ENCODE measurements at places on chromosomes 12 and 14.

GRCh38 chr12:82047446-82047845, 288.3 kb upstream of the PPFIA2 start:
- DNase-seq, result no peak

- DNase-seq, result no peak
These were observed 380.6 kb downstream of the DPF3 start for GRCh38 chr14:72513346-72513745.

GRCh38 chr12:14871247-14871646, 14.4 kb downstream of the MGP start:
- no peak for DNase-seq

- DNase-seq, result no peak
These were observed 7.9 kb upstream of the OAS2 start for GRCh38 chr12:112970391-112970790.

DNA sequence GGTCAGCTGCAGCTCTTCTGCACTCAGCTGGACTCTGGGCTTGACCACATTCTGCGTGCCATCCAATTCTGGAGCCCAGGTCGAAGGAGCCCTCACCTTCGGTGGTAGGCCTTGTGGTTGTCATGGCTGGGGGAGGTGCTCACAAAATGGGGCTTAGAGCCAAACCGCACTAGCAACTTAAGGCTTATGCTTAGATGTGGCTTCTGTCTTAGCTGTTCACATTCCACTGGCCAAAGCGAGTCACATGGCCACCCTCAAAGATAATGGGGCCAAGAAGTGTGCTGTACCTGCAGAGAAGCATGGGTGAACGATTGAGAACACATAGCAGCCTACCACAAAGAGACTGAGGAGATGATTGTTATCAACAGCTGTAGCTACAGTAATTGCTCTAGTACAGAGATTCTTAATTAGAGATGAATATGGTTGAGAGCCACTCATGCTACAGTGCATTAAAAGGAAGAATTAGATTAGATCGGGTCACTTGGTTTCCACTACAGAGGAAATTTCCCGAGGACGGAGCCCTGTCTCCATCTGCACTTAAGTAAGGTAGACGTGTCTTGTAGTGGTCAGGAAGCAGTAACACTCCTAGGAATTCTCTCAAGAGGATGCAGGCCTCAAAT, 334.6 kb upstream of the FKBP4 start:
- DNase-seq, result no peak

DNA sequence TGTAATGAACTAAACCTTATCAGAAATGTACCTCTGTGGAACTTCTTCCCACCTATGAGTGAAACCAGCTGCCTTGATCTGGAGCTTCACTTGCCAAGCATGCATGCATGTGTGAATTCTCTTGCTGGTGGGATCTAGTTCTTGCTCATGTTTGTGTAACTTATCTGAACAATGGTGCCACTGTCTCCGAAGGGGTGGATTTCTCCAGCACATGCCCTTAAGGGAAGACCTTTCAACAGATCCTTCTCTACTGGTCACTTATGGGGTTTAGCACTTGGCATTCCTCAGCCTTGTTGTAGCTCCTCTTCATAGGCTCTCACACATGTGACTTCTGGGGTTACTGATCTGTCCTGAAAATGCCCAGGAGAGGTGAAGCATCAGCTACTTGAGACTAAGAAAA, 25.0 kb downstream of the SMOC1 start:
- no peak for DNase-seq

DNA sequence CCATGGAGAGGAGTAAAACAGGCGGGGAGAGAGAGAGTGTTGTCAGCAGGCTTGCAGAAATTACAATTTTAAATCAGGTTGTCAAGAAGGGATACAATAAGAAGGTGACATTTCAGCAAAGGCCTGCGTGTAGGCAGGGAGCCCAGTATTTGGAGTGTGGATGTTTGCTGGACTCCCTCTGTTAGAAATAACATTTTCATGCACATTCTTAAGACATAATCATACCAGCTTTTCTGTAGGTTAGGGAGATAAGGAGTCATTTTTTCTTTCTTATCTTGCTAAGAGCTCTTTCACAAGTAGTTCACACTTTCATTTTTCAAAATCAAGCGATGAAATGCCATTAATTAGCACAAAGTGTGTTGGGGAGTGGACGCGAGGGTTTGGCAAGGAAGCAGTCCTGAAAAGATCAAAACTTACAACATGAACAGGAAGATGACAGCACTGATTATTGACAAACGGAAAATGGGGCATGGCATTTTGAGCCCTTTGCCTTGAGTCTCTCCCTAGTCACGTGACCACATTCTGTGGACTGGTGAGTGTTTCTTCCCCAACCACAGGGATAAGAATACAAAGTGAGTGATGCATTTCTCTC, 160.2 kb downstream of the DAD1 start:
- DNase-seq, result no peak

DNA sequence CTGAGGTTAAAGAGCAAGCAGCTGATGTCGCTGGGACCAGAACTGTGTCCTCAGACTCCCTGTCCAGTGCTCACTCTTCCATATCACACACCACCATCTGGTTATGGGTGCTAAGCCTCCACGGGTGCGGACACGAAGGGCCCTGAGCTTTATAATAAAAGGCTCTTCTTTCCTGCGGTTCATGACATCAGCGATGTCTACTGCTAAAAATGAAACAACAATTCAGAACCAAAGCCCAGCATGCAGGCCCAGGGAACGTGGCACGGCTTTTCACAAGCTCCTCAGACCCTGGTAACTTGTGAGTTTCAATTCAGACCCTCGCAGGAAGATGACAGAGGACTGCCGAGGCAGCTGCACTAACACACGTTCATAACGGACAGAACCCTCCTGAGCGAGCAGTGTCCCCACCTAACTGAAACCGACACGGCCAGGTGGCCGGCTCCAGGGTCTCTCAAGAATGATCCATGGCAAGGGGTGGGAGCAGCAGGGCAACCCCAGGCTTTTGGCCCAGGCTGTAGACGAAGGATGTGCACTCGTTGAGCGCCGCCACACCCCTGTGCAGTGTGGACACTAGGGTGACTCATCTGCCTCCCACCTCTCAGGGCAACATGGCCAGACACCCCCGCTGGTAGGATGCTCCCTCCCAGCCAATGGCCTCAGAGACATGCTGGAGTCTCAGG, 180.3 kb downstream of the CALM1 start:
- no peak for DNase-seq

DNA sequence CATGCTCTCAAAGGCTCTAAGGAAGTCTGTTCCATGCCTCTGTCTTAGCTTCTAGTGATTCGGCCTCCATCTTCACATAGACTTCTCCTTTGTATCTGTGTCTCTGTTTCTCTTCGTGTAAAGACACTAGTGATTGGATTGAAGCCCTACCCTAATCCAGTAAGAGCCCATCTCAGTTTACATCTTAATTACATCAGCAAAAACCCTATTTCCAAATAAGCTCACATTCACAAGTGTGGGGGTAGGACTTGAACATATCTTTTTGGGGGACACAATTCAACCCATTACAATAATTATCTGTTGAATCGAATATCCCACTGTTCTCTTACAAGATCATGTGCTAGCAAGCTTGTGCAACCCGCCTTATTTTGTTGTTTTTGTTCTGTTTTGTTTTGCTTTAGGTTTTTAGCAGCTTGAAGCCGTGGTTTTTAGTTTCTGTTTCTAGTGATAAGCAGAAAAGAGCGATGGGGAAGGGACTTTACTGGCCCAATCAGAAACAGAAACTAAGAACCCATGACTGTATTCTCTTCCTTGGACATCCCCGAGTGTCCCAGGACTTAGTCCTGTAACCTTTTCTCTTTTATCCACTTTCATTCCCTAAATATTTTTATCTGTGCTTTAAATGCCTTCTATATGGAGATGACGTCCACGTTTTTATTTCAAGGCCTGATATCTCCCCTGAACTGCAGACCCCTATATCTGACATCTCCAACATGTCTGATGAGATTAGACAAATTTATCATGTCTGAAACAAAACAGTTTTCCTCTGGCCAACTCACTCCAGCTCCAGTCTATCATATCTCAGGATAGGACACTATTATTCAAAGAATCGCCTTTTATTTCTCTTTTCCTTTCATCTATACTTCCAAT, 353.0 kb downstream of the CCDC91 start:
- DNase-seq, result no peak

GRCh38 chr14:65387628-65388027, 24.9 kb upstream of the FUT8 start:
- no peak for DNase-seq

DNA sequence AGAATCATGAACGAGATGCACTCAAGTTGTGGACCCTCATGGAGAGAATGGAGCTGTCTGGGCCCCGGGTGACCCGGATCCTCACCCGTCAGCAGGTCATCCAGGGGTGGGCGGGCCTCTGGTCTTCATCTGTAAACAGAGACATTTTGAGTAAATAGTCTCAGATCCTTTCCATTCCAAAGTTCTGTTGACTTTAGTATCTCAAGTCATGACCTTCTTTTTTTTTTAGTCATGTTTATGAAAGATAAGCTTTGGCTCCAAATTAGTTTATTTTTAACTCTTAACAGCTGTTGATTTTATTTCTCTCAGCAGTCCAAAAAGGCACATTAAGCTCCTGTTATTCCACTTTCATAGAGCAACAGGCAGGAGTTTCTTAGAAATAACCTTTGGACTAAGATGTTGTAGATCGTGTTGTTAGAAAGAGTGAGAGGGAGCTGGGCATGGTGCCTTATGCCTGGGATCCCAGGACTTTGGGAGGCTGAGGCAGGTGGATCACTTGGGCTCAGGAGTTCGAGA, 48.9 kb upstream of the AMN start:
- DNase-seq, result no peak

- no peak for DNase-seq
These were observed 675.4 kb downstream of the RERGL start for GRCh38 chr12:17414596-17414995.

DNA sequence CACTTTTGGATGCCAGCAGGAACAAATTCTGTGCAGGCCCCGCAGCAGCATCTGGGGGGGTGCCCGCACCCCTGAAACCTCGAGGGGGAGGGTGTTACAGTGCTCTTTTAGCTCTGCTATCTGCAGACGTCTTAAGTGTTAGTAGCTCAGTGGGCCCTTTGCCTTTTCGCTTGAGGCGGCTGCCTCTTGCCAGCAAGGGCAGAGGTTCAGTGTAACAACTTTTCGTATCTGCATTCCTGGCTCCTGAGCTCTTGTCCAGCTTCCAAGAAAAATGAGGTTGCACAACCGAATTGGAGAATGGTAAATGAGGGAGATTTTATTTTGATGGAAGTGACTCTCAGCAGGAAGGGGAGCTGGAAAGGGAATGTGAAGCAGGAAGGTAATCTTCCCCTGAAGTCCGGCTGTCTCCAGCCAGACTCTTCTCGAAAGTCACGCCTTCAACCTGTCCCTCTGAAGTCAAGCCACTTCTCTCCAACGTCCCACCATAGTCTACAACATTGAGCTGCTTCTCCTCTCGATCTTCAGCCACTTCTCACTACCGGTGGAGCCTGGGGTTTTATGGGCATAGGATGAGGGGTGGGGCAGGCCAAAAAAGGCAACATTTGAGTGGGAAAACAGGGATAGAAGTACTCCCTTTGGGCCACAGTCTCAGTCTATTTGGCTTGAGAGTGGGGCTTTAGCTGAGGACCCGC, 17.8 kb downstream of the TAS2R50 start:
- DNase-seq, result peak; percentile 15

DNA sequence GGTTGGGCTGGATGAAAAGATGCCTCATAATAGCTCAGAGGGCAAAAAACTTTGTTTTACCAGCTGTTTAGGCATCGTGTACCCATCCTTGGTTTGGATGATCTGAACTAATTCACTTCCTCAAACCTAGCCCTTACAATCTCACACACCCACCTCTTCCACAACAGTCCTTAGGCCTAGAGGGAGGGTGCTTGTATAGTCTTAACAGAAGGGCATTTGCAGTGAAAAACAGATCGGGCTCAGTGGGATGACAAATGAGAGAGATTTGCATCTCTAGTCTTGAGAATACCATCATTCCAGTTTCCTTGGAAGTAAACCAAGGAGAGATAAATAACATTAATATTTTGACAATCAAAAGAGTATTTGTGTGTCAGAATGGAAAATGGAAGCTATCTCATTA, 11.0 kb downstream of the SLCO1A2 start:
- DNase-seq, result no peak

DNA sequence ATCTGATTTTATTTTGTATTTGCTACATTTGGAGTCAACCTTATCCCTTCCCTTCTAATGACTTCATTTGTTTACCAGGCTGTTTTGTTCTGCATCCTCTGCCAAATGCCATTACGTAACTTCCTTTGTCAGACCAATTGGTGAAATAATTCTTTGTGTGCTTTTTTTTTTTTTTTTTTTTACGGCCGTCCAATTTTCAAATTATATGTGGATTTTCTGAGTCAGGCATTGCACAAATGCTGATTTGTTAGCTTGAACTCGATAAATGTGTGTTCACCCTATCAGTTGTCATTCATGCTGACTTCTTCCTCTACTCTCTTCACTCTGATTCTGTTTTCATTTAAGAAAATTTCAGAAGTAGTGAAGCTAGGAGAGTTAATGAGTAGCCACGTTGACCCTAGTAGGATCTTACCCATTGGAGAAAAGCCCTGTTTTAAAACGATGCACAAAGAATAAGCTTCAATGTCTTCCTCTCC, 386.2 kb downstream of the DIO2 start:
- DNase-seq, result peak; percentile 7

DNA sequence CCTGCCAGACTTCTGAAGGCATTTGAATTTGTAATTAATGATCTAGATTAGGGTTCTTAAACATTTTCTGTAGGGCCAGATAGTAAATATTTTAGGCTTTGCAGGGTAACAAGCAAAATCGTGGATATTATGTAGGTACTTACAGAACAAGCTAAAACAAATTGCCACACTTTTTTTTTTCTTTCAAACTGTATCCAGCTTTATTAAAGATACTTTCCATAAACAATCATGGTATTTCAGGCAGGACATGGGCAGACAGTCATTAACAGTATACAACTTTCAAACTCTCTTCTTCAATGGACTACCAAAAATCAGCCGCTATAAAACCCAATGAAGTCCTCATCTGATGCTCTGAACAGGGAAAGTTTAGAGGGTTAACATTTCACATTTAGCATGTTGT, 9.6 kb downstream of the TRMT5 start:
- no peak for DNase-seq

GRCh38 chr14:59238216-59238615, 49.7 kb downstream of the DAAM1 start:
- DNase-seq, result no peak

DNA sequence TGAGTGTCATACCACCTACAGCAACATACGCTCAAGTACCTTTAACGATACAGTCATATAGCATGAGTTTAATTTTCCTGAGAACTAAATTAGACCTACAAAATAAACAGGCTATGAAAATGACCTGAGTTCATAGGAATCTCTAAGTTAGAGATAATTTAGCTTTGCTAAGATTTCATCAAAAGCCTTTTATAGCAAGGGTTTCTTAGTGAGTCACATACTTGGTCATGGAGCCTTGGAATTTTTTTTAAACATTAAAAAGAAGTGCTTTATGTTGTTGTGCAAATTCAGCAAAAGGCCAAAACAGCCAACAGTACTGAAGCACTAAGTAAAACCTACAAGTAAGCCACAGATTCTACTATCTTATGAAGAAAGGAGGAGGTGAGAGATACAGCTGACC, 93.6 kb upstream of the FERMT2 start:
- no peak for DNase-seq

- DNase-seq, result no peak
These were observed 7.5 kb upstream of the WSB2 start for GRCh38 chr12:118068445-118068844.

GRCh38 chr12:107670999-107671643, 14.5 kb upstream of the PWP1 start:
- no peak for DNase-seq

- DNase-seq, result no peak
These were observed 474.8 kb downstream of the TMTC2 start for GRCh38 chr12:83161456-83161855.

GRCh38 chr14:91062600-91062999, 2.2 kb upstream of the RPS6KA5 start:
- DNase-seq, result no peak

Data from pancreas (tissue), 10 donors.